ENCODE measurements at places on chromosomes 2 and 18. TPM values are rescaled to one million over a fixed set of nuclear protein-coding genes. Genes with fewer than 3 reads are reported as not detected.

ARHGEF4 gene
- 0.88 TPM for total RNA-seq

DNA sequence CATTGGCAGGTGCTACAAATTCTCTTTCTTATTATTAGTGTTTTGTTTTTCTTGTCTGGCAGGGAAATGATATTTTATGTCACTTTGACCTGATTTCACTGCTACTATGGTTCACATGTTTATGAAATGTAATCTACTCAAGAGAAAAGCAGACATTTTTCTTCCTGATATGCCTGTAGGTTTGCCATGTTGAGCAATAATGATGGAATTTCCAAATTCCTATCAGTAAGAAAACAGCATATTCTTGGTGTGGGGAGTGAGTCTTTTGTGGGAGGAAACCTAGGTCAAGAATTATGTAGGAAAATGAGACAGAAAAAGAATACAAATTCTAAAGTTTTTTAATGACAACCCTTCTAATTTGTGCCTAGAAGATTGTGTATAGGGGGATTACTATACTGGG is 356.4 kb downstream of the SLC4A3 start:
- H3K27me3 ChIP-seq, result no peaks in the 10 kb centered on the region
- no peak overlapping the region for H3K27ac ChIP-seq
- no peak overlapping the region for H3K4me3 ChIP-seq
- no peaks in the 10 kb centered on the region for H3K4me1 ChIP-seq
- no peaks in the 10 kb centered on the region for H3K36me3 ChIP-seq

REG3G gene
- 1.0 TPM for total RNA-seq

DNA sequence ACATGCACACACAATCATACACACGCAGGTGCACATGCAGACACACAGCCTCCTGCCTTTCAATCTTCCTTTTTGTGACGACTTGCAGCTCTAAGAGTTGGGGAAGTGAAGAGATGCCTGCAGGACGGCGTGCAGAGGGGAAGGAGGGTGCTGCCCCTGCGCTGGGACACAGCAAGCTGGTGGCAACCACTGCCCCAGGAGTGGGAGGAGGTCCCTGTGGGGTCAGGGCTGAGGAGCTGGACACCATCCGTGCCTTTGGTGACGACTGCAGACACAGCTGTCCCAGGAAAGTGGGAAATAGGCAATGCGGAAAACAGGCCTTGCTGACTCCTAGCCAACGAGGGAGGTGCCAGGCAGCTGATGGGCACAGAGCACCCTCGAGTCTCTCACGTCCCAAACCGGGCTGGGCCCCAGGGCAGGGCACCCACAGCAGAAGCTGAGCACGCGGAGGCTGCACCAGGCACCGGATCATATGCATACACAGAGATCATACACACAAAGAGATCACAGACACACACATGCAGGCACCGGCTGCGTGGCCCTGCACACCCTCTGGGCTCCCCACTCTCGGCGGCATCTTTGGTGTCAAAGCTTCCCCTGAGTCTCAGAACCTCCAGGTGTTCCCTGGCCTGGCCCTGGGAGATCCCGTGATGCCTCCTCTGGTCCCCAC is 146.1 kb downstream of the PXDN start:
- no peak for DNase-seq
- H3K27ac ChIP-seq, result no peak overlapping the region
- no peaks in the 10 kb centered on the region for H3K36me3 ChIP-seq
- H3K4me1 ChIP-seq, result no peaks in the 10 kb centered on the region
- H3K27me3 ChIP-seq, result no peaks in the 10 kb centered on the region

DNA sequence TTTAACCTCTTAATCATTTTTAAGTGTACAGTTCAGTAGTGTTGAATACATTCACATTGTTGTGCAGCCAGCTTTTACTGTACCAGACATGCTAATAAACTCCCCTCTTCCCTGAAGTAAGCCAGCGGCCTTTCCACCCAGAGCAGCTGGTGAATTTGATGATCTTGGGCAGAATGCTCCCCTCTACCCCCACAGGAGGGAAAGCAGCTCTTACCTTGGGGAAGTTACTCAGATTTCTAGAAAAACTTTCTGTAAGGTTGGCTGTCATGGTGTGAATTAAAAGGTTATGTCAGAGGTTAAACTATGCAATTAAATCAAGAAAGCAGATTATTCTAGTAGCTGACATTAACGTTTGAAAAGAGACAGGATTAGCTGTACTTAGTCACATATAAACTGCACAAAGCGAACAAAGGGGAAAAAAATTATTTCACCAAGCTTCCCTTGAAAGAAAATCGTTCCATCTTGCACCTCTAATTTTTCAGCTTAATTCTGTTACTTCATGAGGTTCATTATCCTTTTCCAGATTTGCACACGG is 398.5 kb upstream of the NRP2 start:
- H3K27me3 ChIP-seq, result no peaks in the 10 kb centered on the region
- no peak overlapping the region for H3K4me3 ChIP-seq
- no peak overlapping the region for H3K27ac ChIP-seq
- DNase-seq, result no peak
- no peaks in the 10 kb centered on the region for H3K36me3 ChIP-seq
- H3K4me1 ChIP-seq, result no peaks in the 10 kb centered on the region
